ENCODE measurements at places on chromosomes 5 and 9.

DNA sequence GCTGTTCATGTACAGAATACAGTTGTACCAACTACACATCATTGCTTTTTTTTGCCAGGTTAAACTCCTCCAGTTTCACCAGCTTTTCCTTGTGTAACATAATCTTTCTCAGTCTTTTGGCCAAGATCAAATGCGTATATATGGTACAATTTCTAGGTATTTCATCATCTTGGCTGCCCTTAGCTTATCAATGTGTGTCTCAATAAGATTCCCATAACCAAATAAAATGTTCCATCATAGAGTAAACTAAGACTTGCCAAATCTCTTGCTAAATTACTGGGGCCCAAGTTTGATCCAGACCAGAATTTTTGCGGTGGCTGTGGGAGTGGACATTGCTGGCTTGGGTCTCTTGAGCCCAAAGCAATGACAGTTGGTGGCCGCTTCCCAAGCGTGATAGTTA, 24.3 kb upstream of the ERBIN start:
- no peak for DNase-seq

DNA sequence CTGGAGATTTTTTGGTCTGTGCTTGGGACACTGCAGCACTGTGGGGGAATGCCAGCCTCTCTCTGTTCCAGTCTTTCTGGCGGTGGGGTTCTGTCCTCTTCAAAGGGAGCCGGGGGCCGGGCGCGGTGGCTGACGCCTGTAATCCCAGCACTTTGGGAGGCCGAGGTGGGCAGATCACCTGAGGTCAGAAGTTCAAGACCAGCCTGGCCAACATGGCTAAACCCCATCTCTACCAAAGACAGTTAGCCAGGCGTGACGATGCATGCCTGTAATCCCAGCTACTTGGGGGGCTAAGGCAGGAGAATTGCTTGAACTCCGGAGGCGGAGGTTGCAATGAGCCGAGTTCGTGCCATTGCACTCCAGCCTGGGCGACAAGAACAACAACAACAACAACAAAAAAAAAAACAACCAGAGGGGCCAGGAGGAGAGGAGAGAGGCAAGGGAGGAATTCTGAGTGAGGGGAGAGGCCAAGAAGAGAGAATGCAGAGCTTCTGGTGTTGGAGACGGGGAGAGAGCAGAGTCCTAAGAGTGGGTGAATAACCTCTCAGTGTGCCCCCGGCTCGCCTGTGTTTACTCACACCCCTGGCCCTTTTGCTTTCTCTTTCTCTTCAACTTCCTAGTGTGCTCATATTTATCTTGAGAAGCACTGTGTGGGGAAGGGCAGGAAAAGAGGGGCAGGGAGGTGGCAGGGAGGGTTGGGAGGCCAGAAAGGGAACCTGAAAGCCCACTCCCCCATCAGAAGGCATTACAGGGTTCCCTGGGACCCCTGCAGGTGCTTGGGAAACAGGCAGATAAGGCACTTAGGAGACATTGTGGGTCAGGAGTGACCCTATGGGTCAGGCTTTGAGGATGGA, 3.2 kb upstream of the SET start:
- DNase-seq, result no peak

DNA sequence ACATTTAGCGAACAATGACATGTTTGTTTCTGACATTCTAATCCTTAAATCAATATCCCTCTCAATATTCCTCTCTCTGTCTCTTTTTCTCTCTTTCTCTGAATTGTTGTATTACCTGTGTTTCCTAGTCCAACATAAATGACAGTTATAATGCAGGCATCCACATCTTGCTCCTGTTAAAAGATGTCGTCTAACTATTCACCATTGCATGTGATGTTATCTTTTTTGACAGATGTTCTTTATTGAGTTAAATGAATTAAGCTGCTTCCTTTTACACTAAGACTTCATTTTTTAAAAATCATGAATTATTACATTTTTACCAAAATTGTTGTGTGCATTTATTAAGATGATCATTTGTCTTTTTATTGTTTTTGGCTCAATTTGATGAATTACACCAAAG, 527.5 kb downstream of the PRR16 start:
- no peak for DNase-seq

DNA sequence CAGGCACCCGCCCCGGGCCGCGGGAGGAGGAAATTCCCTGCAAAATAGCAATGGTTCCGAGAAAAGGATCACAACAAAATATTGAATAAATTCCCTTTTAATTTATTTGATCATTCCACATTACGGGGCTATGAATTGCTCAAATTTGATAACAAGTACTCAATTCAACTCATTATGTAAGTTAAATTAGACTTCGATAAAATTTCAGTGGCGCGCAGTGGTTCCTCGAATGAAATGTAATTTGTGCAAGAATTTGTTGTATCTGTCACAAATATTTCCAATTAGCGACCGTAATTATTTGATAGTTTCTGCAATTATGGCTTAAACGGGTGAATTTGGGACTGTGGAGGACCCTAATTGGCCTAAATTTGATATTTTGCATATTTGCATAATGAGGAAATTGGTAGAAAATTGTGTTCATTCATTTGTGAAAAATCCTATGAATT, 76.0 kb upstream of the TBCA start:
- no peak for DNase-seq

- no peak for DNase-seq
Measured at GRCh38 chr5:55578771-55579170, 44.0 kb upstream of the PLPP1 start.

DNA sequence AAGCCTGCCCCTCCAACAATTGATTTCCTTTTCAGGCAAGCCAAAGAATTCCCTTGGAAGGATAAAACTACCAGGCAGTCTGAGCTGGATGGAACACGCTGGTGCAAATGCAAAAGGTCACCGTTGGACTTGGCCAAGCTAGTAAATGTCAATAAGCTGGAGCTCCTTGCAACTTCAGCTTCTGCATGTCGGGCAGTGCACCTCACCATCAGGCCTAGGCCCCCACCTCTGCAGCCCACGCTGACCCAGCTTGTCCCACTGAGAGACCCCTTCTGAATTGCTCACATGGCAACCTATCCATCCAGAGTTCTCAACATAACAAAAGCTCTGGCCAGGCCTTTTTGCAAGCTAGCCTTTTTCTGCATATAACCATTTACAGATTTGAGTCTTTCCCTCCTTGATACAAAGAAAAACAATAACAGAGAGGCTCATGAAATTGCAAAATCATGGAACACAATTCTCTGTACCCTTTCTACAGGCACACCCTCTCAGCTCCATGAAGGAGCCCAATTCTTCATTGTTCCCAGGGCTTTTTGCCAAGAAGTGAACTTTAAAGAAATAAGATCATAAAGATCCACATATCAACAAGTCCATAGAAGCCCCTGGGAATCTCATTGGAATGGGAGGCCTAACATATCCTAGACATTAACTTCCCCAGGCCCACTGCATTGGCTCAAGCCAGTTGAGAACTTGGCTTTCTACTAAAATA, 123.9 kb upstream of the SLIT3 start:
- DNase-seq, result no peak

DNA sequence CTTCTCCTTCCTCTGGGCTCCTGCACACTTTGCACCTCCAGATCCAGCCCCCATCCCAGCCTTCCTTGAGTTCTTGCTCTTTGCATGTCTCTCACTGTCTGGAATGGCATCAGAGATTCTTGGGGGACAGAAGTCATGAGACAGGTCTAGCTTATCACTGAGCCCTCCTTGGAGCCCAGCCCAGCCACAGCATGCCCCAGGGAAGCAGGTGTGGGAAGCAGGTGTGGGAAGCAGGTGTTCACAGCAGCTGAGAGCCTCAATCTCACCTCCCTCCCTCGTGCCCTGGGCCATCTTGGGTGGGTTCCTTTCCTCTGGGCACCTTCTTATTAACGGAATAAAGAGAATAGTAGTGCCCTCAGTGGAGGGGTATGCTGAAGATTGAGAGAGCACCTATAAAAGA, 27.2 kb downstream of the SLC6A7 start:
- no peak for DNase-seq
